ENCODE measurements at places on chromosomes 7 and 10.

- peak; percentile 65 for DNase-seq
Observed at GRCh38 chr7:129110258-129110981, 34.1 kb upstream of the TSPAN33 start.

GRCh38 chr10:62050893-62051433 lies 149.5 kb downstream of the ARID5B start:
- no peak for DNase-seq

DNA sequence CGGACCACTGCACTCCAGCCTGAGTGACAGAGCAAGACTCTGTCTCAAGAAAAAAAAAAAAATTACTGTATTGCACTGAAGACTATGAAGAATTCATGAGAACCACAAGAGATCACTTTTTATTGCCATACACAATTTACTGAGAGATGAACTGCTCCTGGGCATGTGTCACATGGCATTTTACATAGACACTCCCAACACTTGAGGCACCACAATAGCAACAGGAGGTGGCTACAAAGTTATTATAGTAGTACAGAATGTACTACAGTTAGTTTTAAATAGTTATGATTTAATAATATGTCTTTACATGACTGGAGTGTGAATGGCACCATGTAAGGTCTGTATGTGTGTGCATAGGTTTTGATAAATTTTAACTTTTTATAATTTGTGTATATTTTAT lies 70.6 kb downstream of the KMT2E start:
- no peak for DNase-seq

- DNase-seq = no peak
Observed at GRCh38 chr10:25130906-25131305, 43.9 kb upstream of the GPR158 start.

DNA sequence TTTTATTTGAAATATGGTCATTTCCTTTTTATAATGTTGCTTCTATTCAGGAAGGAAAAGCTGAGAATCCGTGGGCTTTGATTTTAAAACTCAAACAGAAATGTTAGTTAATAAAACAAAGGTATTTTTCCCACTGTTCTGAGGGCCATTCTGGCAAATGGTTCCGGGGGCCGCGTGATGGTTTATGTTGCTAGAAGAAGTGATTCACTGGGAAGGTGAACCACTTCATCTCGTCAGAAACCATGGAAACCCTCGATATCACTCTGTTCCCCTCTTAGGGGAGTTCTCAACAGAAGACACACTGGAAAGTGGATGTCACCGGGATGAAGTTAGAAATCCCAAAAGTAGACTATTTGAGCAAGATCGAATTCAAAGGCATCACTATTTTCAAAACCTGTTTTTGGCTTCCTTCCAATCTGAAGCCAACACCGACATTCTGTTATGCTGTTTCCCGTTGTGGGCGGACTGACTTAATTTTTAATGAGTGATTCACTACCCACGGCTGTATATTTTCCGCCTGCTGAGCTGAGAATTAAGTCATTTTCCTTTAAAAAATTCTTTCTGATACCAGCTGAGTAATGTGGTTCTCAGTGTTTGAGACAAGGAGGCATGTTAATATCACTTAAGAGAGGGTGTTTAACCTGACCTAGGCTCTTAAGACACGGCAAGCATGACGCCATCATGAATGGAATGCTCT lies 84.1 kb downstream of the PTPRE start:
- no peak for DNase-seq

- DNase-seq = no peak
Observed at GRCh38 chr7:1856161-1856887, 186.2 kb downstream of the ELFN1 start.

DNA sequence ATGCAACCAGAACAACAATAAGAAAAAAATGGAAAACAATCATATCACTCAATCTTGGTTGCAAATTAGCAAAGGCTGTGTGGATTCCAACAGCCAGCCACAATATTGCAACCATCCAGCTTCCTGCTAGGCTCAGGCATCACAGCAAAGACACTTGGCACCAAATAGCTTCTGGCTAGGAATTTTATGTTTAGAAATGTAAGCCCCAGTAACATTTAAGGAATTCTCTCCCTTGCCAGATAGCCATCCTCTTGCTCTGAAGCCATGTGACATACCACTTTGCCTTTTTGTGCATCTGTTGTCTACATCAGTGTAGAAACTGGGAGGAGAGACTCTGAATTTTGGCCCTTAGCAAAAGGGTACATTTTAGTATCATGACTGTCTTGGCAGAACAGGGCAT lies 22.2 kb downstream of the MKX start:
- no peak for DNase-seq

DNA sequence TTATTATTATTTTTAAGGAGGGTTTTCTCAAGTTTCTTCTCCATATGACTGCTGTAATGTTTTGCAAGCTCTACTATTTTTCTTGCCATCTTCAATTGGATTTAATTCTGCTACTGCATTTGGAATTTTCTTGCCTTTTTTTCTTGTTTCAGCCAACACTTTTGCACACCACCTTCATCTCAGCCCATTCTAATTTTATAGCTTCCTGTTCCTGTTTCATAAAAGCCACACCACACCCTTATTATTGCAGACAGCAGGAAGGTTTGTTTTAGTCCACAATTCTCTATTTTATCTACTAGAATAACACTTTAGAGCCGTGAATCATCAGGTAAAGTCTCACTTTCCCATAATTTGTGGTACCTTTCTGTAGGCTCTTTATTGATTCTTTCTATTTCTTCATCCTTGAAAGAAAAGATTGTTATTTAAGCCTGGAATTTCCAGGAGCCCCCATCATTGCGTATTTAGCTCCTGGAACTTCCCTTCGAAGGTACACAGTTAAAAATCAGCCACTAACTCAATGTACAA lies 209.3 kb upstream of the TBX20 start:
- no peak for DNase-seq

GRCh38 chr7:146479040-146479439 lies 362.4 kb downstream of the CNTNAP2 start:
- no peak for DNase-seq

DNA sequence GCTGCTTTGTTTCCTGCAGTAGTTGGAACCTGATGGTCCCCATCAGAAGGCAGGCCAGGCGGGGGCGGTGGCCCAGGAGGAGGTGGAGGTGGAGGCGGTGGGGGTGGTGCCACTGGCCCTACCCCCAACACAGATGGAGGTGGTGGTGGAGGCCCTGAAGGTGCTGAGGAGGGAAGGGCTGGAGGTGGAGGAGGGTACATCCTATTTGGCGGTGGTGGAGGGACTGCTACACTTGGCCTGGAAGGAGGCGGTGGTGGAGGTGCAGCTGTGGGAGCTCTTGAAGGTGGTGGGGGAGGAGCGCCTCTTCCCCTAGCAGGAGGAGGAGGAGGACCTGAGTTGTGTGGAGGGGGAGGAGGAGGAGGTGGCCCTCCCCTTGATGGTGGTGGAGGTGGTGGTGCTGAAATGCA lies 36.8 kb downstream of the LMOD2 start:
- peak; percentile 25 for DNase-seq

GRCh38 chr7:14833707-14834106 lies 68.8 kb downstream of the DGKB start:
- no peak for DNase-seq
